ENCODE measurements at places on chromosomes 3 and 15.
A peak's percentile ranks its signal among the peaks of the same experiment; 100 is the strongest.

DNA sequence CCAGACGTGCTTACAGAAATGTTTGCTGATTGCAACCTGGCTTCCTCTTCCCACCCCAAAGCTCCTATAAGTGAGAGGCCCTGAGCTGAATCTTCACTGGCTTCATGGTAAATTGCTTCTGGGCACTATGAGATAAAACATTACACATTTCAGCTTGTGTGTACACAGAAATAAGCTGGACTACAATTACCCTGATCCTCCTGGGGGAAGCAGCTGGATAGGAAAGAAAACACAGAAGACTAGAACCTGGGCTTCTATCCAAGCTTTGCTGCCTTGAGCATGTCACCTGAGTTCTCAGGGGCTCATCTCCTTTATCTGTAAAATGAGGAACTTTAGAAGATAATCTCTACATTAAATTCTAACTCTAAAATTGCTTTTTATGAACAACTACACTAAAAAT, 40.3 kb downstream of the THBS1 start:
- DNase-seq: no peak

DNA sequence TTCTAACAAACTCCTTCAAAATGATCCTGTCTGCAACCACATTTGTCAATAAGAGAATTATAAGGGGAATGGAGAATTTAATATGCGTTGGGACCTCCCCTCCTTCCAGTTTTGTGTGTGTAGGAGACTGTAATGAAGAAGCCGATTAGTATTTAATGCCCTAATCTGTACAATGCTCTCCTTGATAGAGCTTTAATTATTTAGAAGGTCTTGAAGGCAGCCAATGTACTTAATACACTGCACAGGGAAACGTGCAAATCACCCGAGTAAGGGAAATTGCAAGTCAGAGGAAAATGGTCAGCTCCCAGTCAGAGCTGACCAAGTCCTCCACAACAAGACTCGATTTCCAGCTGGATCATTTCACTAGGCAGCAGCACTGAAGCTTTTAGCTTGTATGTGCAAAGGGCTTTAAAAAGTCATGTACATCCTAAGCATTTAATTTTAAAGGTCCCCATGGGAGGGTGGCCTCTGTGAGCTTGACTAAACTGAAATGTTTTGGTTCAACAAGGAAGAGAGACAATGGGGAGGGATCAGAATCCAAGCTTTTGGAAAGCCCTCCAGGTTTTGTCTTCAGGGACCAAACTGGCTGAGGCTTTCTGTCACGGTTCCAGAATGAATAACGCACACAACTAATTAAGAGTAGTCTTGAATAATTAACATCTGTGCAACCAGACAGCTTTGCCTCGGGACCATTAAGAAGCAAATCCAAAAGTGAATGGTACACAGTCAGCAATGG, 159.8 kb upstream of the MITF start:
- no peak for DNase-seq

DNA sequence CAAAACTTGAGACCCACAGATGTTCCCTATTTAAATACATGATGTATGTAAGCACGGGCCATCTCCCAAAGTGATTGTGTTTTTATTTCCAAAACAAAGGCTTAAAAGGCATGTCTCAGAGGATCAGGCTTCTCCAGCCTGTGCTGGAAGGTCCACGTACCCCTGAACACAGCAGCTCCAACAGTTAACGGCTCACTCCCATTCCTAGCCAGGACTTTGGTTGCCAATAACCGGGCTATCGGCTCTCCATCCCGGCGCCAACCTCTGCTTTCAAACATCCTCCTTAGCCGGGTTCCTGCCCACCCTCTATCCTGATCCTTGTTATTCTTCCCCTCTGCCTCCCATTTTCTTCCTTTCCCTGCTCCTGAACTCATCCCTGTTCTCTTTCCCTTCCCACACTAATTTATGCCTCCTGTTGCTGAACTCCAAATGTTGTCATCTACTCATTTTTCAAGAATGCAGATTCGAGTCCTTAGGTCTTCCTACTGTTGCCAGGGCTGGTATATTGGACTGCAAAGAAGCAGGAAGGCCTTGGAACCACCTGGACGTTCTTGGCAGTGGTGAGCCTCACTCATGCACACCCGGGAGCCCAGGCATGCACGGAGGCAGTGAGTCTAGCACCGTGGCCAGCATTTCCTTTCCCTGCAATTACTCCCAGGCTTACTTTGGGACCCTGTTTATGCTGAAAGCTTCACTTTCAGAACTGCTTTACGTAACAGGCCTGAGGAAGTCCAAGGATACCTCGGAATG, 128.4 kb upstream of the RAD18 start:
- no peak for DNase-seq

- no peak for DNase-seq
Measured at GRCh38 chr15:57604507-57604906, 12.8 kb downstream of the MYZAP start.

GRCh38 chr3:111601810-111602209, 6.7 kb upstream of the ZBED2 start:
- no peak for DNase-seq

GRCh38 chr3:144875211-144875610, 903.6 kb downstream of the DIPK2A start:
- DNase-seq: peak; percentile 28
